Sciatic nerve (tissue), 2 donors: ENCODE measurements at places on chromosomes 4 and X. TPM values are rescaled to one million over a fixed set of nuclear protein-coding genes. Genes with fewer than 3 reads are reported as not detected.
A peak's percentile ranks its signal among the peaks of the same experiment; 100 is the strongest.

Gene IL13RA1
- 55.9 TPM for total RNA-seq

Gene CXCL6
- 2.8 TPM for total RNA-seq

Gene CT45A10
- total RNA-seq: not detected

Gene CC2D2A
- 35.6 TPM for total RNA-seq

Gene MAGED4B
- 16.0 TPM for total RNA-seq

Gene CLGN
- 2.1 TPM for total RNA-seq

Gene SMIM14
- 32.1 TPM for total RNA-seq

Gene INPP4B
- 21.5 TPM for total RNA-seq

Gene PCDH7
- 12.9 TPM for total RNA-seq

GRCh38 chrX:151711787-151712186, 4.0 kb upstream of the FATE1 start:
- DNase-seq: no peak

DNA sequence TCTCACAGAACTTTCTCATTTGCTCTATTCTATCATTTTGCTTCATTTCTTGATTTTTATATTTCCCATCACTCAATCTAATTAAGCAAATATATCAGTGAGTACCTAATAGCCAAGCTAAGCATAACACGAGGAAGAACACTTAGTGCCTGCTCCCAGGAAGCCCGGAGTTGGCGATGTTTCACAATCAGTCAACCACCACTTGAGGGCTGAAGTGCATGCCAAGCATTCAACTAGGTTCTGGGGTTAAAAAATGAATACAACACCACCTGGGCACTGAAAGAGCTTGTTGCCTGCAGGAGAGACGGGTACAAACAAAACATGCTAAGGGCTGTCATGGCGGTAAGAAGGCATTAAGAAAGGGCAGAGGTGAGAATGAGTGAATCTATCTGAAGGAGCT, 47.5 kb downstream of the UCHL1 start:
- DNase-seq: no peak

- no peak for DNase-seq
Observed at GRCh38 chr4:124428648-124429047, 283.9 kb downstream of the ANKRD50 start.

- DNase-seq: no peak
Observed at GRCh38 chrX:106611317-106611678, 480 bp upstream of the RADX start.

DNA sequence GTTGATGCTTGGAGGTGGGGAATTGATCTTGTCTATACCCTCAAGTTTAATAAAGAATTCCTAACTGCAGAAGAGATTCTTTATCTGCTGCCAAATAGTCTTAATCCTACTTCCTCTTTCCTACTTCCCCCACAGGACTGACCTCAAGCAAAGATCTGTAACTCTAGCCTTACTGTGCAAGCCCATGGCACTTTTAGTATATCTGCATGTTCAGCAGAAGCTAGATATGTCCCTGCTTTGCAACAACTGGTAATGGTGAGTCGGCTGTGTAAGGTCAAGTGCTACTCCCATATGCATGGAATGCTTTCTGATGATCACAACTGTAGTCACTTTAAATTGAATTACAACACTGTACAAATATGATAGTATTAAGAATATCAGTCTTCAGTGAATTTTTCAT, 26.3 kb upstream of the PDS5A start:
- DNase-seq: no peak

DNA sequence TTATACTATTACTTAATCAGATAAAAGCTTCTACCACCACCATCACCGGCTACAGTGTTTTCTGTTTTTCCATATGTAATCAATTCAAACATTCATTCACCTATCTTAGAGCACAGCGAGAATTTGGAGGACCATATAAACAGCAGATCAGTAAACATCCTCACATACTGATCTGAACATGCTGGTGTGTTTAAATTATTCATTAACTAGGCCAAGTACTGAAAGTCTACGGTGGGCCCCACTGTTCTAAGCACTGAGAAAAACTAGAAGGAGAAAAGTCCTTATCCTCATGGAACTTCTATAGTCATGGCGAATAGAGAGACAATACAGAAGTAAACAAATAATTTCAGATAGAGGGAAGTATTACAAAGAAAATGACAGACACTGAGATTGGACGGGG, 176.6 kb downstream of the NR3C2 start:
- no peak for DNase-seq

- DNase-seq: no peak
Observed at GRCh38 chrX:131271274-131271673, 17.8 kb downstream of the IGSF1 start.

DNA sequence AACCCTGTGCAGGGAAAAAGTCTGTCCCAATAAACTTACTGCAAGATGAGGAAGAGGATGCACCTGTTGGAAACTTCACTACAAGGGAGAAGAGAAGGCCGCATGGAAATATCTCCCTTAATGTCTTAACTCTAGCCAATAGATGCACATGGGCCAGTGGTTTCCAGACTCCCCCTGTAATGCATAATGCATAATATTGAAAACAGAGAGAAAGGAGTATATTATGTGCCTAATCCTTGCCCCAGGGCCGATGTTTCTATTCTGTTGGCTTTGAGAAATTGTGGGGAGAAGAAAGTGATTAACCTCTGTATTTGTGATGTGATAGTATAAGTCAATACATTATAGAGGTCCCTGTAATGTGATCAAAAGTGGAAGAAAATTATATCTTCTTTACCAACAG, 37.2 kb downstream of the INTS12 start:
- DNase-seq: no peak

DNA sequence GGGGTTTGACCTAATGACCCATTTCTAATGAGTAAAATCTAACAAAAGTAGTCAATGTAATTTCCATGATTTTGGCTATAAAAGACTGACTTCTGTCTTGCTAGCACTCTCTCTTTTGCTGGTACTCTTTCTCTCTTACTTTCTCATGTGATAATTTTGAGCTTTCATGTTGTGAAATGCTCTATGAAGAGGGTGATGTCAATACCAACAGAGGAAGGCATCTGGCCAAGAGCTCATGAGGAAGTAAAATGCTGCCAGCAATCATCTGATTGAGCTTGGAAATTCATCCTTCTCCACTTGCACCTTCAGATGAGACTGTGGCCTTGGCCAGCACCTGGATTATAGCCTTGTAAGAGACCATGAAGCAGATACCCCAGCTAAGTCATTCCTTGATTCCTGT, 347.7 kb downstream of the HS3ST1 start:
- DNase-seq: no peak

DNA sequence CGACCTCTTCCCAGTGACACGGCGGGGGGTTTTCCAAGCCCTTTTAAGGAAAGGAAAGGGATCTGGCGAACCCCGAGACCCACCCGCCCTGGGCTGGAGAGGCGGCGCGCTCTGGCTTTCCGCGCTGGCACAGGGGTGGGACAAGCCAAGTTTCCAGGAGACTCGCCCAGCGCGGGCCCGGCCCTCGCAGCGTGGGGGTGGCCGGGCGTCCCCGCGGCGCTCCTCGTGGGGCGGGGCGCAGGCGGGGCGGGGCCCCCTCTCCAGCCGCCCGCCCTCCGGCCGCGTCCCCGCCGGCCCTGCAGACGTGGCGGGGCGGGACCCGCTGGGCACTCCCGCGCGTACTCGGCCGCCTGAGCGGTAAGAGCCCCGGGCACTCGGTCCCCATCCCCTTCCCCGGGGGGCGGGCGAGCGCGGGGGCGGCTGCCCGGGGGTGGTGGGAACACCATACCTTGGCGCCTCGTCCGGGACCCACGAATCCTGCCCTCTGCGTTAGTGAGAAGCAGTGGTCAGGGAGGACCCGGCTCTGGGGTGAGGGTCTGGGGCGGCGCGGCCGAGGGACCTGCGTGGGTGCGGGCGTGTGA, at the start of gene FAM114A1:
Gene FAM114A1, plus strand, starts transcription at position 329 of the 581 bp plus-strand sequence. CDS start 10,273 bp downstream, outside the sequence.
- peak; percentile 90 for DNase-seq

DNA sequence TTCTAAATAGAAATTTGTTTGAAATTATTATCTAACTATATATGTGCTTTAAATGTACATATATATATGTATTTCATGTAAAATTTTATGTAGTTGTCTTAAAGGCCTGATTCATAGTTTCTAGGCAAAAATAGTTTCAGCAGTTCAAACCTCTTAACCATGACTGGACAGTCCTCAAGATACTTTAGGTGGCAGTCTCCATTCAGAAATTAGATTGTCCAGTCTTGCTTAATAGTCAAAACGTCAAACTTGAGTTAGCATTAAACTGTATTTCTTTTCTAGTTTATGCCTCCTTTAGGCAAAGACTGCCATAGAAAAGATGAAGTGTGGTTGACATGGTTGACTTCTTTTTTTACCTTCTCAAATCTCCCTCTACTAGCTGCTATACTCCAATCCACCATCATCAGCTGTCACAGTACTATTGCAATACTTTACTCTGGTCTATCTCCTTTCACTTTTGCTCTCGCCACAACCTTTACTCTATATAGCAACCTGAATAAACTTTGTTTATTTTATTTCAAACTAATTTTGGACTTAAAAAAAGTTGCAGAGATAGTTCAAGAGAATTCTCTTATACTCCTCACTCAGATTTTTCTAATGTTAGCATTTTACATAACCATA, 395.6 kb upstream of the DIPK2B start:
- DNase-seq: no peak

DNA sequence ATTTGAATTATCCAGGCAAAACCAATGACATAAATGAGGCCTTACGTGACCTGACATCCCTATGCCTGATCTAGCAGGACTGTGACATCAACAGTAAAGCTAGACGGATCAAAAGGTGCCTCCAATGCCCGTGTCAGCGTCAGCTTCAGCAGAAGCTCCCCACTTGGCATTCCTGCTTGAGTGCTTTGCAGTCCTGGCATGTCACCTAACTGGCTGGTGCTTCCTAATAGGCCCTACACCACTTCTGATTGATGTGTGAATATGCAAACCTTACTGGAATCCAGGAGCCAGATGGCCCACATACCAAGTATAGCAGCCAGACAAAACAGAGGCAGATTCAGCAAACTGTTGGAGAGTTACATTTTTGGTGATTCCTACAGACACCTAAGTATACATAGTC, 224.2 kb downstream of the DMD start:
- no peak for DNase-seq

DNA sequence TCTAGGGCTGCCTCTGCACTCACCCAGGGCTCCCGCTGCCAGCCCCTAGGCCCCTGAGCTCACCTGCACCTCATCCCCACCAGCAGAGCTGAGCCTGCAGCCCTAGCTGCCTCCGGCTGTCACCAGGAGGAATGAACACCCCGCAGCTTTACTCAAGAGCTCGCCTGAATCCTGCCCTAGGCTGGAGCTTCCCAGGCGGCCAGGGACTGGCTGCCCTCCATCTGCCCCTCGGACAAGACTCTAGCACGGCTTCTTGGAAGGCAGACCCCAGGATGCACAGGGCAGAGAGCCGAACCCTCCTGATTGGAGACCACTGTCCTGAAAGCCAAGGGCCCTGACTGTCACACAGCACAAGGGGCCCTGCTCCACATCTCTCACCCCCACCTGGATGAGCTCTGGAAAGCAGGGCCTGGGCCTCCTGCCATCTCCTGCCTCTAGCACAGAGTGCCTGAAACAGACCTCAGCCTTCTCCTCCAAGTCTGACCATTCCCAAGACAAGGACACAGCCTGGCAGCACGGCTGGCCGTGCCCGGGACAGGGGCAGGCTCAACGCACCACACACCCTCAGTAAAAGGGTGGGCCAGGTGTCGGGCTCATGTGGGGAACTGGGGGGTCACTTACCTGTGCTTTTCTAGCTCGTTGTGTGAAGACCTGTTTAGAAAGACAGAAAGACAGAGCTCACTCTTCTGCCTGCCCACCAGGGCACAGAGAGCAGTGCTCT, 4.4 kb downstream of the MXD4 start:
- peak; percentile 53 for DNase-seq

DNA sequence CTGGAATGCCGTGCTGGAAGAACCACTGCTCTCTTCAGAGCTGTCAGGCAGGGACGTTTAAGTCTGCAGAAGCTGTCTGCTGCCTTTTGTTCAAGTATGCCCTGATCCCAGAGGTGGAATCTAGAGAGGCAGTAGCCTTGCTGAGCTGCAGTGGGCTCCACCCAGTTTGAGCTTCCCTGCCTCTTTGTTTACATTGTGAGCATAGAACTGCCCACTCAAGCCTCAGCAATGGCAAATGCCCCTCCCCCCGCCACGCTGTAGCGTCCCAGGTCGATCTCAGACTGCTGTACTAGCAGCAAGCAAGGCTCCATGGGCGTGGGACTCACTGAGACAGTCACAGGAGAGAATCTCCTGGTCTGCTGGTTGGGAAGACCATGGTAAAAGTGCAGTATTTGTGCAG, 34.8 kb upstream of the MUC7 start:
- DNase-seq: no peak

DNA sequence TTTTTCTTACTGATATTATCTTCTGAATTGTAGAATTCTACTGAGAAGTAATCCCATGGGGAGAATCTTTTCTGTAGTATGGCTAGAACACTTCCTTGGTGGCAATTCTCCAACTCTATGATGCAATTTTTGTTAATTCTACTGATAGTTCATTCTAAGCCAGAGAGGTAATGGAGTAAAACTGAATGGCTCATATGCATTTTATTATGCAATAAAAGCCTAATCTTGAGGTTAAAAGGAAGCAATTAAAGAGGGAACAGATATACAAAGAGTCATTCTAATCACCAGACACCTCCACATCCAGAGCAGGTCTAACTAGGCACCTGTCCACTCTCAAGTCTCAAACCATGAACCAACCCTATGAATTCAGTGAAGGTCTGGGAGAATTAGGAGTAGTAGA, 9.7 kb downstream of the RAP2C start:
- DNase-seq: no peak

GRCh38 chr4:162010362-162010761, 153.4 kb downstream of the FSTL5 start:
- no peak for DNase-seq

DNA sequence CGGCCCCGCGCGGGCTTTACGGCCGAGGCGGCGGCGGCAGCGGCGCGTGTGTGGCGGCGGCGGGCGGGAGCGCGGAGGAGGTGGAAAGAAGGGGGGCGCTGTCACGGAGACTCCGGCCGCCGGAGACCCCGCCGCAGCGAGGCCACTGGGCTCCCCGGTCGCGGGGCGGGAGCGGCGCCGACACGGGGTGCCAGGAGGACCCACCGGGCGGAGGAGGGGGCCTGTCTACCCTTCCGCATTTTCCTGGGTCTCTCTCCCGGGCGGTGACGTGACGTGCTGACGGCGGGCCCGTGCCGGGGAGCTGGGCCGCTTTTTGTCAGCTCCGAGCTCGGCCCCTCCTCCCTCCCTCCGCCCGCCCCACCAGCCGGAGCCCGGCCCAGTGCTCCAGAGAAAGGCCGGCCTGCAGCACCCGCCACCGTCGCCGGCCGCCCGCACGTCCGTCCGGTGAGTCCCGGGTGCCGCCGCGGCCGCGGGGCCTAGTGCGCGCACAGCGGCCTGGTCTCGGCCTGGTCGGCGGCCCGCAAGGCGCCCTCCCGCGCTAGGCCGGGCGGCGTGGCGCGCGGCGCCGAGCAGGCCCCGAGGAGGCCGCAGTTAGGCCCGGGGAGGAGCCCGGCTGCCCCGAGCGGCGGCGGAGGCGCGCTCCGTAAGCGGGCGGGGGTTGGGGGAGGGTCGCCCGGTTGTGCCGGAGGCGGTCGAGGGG, at the start of gene ZFX:
Gene ZFX, plus strand, starts transcription at position 379 of the 700 bp plus-strand sequence. CDS start 23,014 bp downstream, outside the sequence.
- peak; percentile 85 for DNase-seq

- no peak for DNase-seq
Observed at GRCh38 chr4:88230969-88231771, 53.2 kb downstream of the PPM1K start.

GRCh38 chr4:88820698-88821415, 123.2 kb upstream of the NAP1L5 start:
- no peak for DNase-seq
